ENCODE measurements at places on chromosomes 5 and 9. TPM values are rescaled to one million over a fixed set of nuclear protein-coding genes. Genes with fewer than 3 reads are reported as not detected.

RAB3C gene
- total RNA-seq, result not detected

PCDHGA4 gene
- 0.30 TPM for total RNA-seq

IFNB1 gene
- total RNA-seq, result not detected

PCDHA12 gene
- total RNA-seq, result not detected

MAN1B1 gene
- 80.4 TPM for total RNA-seq

PCDHGA7 gene
- total RNA-seq, result 0.68 TPM

ARSK gene
- 2.8 TPM for total RNA-seq

CDX1 gene
- total RNA-seq, result not detected

LPAR1 gene
- 0.48 TPM for total RNA-seq

CKMT2 gene
- total RNA-seq, result not detected

GPR21 gene
- not detected for total RNA-seq

CDH9 gene
- not detected for total RNA-seq

DNA sequence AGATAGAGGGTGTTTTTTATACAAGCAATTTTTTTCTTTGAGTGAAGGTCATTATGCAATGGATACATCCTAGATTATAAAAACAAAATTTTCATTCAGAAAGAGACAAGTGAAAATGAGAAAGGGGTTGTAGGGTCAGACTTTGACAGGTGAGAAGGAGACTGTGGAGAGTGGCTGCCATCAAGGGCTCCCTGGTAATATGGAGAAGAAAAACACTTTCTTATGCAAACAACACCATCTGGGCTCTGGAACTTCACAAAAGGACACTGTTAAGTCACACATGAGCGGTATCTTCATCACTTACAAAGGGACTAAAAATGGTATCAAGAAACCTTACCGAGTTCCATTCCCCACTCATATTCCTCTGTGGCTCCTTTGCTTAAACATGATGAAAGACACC lies 23.5 kb downstream of the C7 start:
- DNase-seq, result no peak

GRCh38 chr5:150159741-150160179 lies 4.1 kb upstream of the PDGFRB start:
- DNase-seq, result no peak

DNA sequence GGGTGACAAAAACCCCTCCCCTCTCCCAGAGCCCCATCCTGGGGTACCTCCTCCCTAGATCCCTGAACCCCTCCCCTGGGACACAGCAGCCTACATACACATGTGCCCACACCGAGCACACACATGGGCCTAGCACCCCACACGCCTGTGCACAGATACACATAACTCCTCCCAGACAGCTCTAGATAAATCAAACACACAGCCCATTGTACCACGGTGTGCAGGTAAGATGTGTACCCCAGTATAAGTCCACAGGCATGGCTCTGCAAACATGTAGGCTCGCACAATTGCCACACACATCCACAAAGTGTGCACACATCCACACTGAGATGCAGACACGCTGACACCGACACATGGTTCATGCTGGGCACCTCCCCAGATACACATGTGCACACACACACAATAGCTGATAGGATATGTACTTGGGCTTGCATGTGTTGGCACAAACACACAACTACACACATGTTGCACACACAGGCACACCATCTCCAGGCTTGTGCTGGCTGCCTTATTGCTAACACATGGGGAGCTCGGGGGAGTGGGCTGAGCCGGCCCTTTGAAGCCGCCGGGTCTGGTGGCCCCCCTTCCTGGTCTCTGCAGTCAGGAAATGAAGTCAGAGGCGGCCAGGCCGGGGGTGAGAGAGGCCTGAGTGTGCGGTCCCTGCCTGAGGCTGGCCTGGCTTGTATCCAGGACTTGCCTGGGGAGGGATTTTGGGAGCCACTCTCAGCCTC lies 30.2 kb downstream of the GOLGA2 start:
- no peak for DNase-seq

GRCh38 chr5:14257995-14258403 lies 114.9 kb downstream of the TRIO start:
- DNase-seq, result no peak

DNA sequence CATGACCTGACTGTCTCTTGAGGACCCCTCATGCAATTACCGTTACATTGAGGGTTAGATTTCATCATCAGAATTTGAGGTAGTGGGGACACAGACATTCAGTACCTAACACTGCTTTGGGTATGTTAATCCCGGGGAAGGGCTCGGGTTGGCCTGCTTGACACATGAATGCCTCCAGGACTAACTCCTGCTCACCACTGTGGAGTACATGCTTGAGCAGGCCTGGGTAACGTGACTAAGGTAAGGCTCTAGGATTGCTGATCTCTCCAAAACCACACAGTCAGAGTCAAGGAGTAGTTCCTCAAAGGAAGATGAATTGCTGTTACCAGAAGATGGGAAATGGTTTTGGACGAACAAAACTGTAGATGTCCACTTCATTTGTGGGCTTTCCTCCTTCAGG lies 376.3 kb upstream of the ZNF462 start:
- no peak for DNase-seq

DNA sequence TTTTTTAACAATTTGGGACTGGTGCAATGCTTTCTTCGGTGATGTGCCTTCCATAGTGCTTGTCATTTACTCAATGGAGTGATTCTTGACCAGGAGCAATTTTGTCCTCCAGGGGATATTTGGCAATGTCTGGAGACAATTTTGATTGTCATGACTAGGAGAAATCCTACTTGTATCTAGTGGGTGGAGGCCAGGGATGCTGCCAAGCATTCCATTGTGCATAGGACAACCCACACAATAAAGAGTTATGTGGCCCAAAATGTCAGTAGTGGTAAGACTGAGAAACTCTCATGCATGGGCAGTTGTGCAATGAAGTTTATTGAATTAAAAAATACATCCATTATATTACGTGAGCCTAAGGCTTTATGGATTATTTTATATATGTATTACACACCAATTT lies 70.5 kb downstream of the FOCAD start:
- DNase-seq, result no peak

GRCh38 chr5:125370461-125371205 lies 624.2 kb upstream of the ZNF608 start:
- no peak for DNase-seq

- DNase-seq, result peak; percentile 69
Measured at GRCh38 chr9:93183663-93184431, at the start of gene WNK2. Gene WNK2 (plus strand): TSS chr9:93184139. CDS start chr9:93184930, 791 bp downstream.

- DNase-seq, result no peak
Measured at GRCh38 chr5:150339165-150339564, 18.3 kb upstream of the TCOF1 start.

DNA sequence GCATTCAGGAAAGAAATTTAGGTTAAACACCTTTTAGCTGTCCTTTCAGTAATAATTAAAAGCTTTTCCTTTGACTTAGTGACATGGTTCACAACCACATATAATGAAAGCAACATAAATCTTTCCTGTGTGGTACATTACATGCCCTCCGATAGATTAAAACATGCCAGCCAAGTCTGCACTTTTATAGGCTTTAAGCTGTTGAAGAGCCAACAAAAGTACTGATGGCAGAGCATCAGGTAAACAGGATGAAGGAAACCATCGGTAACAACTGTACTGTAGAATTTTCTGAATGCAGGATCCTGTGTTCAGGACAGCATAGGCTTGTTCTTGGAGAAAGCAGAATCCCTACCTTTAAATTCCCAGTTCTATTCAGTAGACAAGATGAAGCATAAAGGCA lies 226.6 kb downstream of the MLLT3 start:
- no peak for DNase-seq

DNA sequence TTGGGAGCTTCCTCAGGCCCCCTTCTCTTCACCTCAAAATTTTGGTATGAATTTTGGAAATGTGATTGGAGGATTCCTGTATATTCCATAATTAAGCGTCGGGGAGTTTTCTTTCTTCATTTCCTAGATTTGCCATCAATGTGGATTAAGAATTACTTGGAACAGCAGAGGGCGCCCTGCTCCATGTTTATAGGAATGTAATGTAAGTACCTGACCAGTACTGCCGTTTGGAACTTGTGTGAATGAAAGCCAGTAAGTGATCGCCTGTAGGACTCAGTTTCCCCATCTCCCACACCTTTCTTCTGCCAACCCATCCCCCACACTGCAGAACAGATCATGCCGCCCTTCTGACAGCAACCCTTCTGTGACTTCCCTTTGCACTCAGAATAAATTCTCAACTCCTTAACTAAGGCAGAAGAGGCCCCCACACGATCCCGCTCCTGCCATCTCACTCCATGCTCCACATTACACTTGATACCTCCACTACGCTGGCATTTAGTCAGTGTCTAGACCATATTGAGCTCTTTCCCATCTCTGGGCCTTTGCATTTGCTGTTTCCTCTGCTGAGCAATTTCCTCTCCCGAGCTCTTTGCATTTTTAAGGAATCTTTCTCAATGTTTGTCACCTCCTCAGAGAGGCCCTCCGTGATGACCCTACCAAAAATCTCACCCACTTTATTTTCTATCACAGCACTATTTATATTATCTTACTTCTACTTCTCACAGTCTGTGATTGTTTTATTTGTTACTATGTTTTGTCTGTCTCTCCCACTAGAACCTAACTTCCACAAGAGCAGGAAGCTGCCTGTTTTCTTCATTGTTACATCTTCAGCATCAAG lies 79.5 kb upstream of the HTR4 start:
- DNase-seq, result peak; percentile 56

- no peak for DNase-seq
Measured at GRCh38 chr5:170740551-170741205, 42.8 kb upstream of the GABRP start.

GRCh38 chr5:107028938-107029337 lies 641.8 kb downstream of the EFNA5 start:
- DNase-seq, result no peak
